ENCODE measurements at places on chromosomes 1 and 21.

DNA sequence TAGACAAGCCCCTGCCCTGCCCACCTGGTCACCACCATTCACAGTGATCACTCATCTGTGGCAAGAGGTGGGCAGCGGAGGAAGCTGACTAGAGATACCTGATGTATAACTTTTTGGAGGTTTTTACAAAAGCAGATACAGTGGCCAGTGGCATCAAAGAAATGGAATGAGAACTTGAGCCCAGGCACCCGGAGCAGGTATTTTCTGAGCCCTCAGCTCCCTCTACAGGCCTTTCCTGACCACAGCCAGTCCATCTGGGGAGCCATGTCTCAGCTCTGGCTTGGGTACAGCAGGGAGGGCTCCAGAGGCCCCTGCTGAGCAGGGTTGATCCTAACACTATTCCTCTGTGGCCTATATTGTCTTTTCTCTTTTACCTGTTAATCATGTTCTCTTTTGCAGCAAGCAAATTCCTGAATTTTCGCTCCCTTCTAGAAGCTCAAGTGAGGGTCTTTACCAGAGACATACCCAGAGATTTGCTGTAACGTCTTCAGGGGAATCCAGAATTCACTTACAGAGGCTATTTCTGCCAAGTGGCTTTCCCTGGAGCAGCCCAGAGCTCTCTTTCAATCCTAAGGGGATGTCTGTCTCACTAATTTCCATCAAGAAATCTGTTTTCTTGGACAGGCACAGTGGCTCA is 27.3 kb downstream of the GPR157 start:
- no peak for DNase-seq

DNA sequence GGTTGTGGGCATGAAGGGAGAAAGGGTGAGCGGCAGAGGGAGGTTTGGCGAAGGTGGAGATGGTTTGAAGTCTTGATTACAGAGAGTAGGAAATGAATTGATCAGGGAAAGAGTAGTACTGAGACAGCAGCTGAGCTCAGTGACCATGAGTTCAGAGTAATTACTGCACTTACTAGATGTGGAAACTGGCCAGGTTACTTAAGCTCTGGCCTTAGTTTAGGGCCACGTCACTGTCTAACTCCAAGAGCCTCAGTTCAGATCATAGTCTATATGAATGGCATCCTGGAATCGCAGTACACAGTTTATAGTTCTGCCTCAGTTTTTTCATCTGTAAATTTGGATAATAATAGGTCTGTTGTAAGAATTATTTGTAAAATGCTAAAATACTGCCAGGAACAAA is 78.1 kb downstream of the KCTD3 start:
- DNase-seq, result no peak

GRCh38 chr1:8094481-8095241 is 68.6 kb upstream of the ERRFI1 start:
- DNase-seq, result no peak

DNA sequence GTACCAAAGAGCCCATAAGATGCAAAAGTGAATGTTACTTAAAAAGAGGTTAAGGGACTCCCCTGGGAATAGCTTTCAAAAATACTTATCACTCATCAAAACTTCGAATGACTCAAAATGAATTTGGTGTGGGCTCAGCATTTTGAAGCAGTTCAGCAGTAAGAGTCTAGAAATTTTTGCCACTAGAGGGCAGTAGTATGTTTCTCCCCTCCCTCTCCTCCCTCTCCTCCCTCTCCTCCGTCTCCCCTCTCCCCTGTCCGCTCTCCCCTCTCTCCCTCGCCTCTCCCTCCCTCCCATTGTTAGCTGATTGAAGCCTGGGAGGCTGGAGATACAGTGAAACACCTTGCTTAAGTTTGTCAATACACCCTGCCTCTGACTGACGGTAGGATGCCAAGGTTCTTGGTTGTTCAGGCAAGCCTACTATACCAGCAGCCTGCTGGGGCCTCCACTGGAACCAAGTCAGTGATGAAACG is 70.8 kb upstream of the TENT5C start:
- DNase-seq, result peak; percentile 17

DNA sequence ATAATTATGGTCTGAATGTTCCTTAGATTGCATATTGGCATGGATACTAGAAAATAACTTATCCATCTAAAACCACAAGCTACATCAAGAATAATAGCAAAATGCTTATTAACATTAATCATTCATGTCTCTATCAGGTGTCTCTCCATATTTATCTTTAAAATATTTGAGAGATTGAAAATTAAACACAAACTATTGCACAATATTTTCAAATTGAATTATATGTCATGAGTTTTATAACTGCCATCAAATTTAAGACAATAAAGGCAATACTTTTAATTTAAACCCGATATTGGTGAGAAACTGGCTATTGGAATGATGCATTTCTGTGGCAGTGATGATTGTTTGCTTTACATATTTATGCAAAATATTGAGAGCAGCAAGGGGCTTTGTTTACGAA is 1506.8 kb upstream of the B3GALT2 start:
- DNase-seq, result no peak

GRCh38 chr1:38611664-38612211 is 247.8 kb downstream of the RRAGC start:
- DNase-seq, result no peak

GRCh38 chr21:46607636-46608035 is 2.8 kb upstream of the S100B start:
- DNase-seq, result no peak
